ENCODE measurements at places on chromosomes 5 and 9. TPM values are rescaled to one million over a fixed set of nuclear protein-coding genes. Genes with fewer than 3 reads are reported as not detected.

GRCh38 chr5:171528036-171528435, 108.6 kb downstream of the FGF18 start:
- H3K4me1 ChIP-seq, result no peaks in the 10 kb centered on the region
- no peaks in the 10 kb centered on the region for H3K36me3 ChIP-seq
- no peak for DNase-seq
- H3K27ac ChIP-seq, result no peak overlapping the region
- no peaks in the 10 kb centered on the region for H3K27me3 ChIP-seq

DNA sequence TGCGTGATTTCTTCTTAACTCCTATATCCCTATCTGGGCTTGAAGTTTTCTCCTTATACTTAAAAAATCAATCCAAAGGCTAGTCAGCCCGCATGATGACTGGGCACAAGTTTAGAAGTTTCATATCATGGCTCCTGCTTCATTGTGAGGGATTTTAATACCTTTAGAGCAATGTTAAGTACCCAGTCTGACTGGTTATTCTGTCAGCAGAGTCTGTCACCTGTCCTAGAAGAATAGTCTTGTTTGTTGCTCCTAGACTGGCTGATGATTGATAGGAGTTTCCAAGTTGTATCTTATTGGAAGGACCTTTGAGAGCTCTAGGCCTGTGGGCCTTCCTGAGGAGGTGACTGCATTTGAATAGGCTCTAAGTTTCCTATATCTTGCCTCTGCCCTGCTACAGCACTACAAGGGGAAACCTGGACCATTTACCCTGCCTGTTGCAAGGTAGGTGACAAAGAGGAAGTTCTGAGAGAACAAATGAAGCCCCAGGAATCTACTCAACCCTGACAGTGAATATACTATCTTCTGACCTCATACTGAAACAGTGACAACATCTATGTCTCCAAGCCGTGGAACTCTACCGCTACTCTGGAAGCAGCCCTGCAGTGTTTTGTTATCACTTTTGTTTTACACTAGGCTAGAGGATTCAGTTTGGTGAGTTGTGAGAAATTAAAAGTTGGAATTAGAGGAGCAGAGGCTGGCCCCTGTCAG, 66.5 kb downstream of the F2RL2 start:
- no peaks in the 10 kb centered on the region for H3K4me1 ChIP-seq
- no peak overlapping the region for H3K27ac ChIP-seq
- H3K4me3 ChIP-seq, result no peak overlapping the region
- DNase-seq, result no peak
- H3K27me3 ChIP-seq, result peaks cover 27% of the 10 kb centered on the region
- H3K36me3 ChIP-seq, result no peaks in the 10 kb centered on the region

- peak; percentile 29 for DNase-seq
- no peaks in the 10 kb centered on the region for H3K4me1 ChIP-seq
- H3K36me3 ChIP-seq, result no peaks in the 10 kb centered on the region
- no peak overlapping the region for H3K4me3 ChIP-seq
Measured at GRCh38 chr5:6118691-6119090, 259.7 kb downstream of the MED10 start.

- H3K4me3 ChIP-seq, result no peak overlapping the region
- no peaks in the 10 kb centered on the region for H3K4me1 ChIP-seq
- H3K27ac ChIP-seq, result no peak overlapping the region
- no peak for DNase-seq
- no peaks in the 10 kb centered on the region for H3K27me3 ChIP-seq
Measured at GRCh38 chr5:55146080-55146479, 13.9 kb upstream of the GPX8 start.

GRCh38 chr5:16669776-16670175, 53.0 kb upstream of the RETREG1 start:
- no peaks in the 10 kb centered on the region for H3K27me3 ChIP-seq
- no peak overlapping the region for H3K27ac ChIP-seq
- no peak overlapping the region for H3K4me3 ChIP-seq
- no peak for DNase-seq
- no peaks in the 10 kb centered on the region for H3K4me1 ChIP-seq
- H3K36me3 ChIP-seq, result peaks cover 74% of the 10 kb centered on the region

- no peak for DNase-seq
- peaks cover 59% of the 10 kb centered on the region for H3K4me1 ChIP-seq
- H3K36me3 ChIP-seq, result no peaks in the 10 kb centered on the region
- H3K27me3 ChIP-seq, result no peaks in the 10 kb centered on the region
- no peak overlapping the region for H3K27ac ChIP-seq
- H3K4me3 ChIP-seq, result no peak overlapping the region
Measured at GRCh38 chr9:22047596-22047995, 38.5 kb upstream of the CDKN2B start.

CAMK2A gene
- 0.15 TPM for total RNA-seq

STPG3 gene
- not detected for total RNA-seq

OGN gene
- not detected for total RNA-seq

Data from PC-3 (cell line).